Myocyte (in vitro differentiated cells): ENCODE measurements at places on chromosomes 16 and 17. TPM values are rescaled to one million over a fixed set of nuclear protein-coding genes. Genes with fewer than 3 reads are reported as not detected.

GRCh38 chr17:49312722-49313121 is 49.3 kb downstream of the ZNF652 start:
- DNase-seq, result no peak

- DNase-seq, result no peak
Observed at GRCh38 chr17:50344731-50345365, 1.1 kb upstream of the XYLT2 start.

- peak; percentile 60 for DNase-seq
Observed at GRCh38 chr16:13997933-13998332, 73.2 kb upstream of the MRTFB start.

GRCh38 chr16:57043248-57043647 is 49.1 kb upstream of the CPNE2 start:
- DNase-seq, result no peak

DNA sequence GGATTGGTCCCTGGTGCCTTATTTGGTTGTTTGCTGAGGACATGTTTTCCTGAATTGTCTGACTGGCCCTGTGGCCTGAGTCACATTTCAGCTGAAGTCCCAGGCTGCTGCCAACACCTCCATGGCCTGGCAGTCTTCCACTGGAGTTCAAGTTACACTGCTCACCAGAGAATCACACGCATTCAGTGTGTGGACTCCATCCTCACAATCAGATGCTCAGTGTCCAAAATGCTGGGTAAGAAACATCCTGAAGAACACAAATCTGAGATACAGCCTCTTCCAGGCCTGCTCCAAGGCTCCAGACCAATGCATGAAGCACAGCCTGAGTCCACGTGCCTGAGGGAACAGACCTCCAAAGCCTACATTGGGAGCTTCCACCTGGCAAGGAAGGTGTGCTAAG is 19.2 kb downstream of the CD300LB start:
- DNase-seq, result no peak

- DNase-seq, result no peak
Observed at GRCh38 chr16:27822529-27822928, 241.0 kb downstream of the GSG1L start.

GRCh38 chr17:81373536-81374160 is 21.6 kb upstream of the BAHCC1 start:
- DNase-seq, result no peak

DNA sequence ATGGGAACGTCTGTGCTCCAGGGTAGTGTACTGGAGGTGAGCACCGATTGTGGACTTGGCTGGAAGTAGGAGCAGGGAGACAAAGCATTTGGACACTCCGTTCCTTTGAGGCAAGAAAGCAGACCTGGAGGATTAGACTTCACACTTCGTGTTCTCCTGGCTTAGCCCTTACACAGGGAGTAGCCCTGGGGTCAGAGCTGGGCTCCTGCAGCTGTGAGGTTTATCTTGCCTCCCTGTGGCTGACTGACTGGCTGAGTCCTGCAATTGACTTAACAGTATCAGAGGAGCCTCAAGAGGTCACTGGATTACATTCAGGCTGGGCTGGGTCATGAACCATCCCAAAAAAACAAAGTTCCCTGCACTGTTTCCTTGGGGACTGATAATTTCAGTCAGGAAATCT is 37.1 kb downstream of the MPRIP start:
- DNase-seq, result no peak

DNA sequence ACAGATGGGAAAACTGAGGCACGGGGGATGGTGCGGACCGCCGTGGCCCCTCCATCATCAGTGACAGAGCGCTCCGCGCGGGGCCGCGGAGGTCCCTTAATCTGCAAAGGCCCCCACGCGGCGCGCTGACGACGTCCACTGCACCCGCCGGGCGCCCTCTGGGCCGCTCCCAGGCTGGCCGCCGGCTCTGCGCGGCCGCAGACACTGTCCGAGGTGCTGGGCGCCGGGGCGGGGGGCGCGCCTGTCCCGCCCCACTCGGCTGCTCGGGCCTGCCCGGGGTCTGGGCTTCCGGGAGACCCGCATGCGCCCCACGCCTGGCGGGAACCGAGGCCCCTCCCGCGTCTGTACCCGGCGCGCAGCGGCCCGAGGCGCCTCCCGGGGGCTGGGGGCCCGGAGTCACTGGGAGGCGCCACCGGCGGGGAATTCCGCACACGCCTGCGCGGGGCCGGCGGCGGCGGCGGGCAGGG is 550 bp upstream of the RNF213 start:
- peak; percentile 74 for DNase-seq

DNA sequence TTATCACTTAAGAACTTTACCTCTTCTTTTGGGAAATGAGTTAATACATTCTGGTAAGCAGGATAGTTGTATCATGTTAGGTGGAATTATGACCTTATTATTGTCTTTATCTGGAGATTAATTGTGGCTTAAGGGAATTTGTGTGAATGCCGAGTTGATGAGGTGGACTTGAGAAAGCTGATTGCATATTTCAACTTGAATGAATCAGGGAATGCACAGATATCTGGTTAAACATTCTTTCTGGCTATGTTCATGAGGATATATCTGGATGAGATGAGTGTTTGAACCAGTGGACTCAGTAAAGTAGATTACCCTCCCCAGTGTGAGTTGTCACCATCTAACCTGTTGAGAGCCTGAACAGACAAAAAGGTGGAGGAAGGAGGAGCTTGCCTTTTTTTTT is 326.1 kb upstream of the GOT2 start:
- peak; percentile 13 for DNase-seq

GRCh38 chr16:88466175-88466862 is 13.2 kb downstream of the ZFPM1 start:
- no peak for DNase-seq

DNA sequence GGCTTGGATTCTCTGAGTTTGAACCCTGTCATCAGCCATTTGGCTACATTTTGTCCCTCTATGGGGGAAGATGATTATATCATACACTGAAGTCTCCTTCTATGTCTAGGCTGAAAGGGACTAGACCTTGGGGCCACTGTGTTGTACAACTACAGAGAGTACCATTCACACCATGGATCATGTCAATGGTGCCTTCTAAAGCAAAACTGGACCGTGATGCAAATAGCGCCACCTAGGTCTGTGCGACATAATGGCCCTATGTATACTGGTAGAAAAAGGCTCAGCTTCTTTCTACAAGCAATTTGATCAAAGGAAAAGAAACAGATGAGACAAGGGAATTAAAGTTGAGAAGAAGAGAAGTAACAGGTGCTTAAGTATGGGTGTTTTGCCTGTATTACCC is 100.7 kb downstream of the LYRM1 start:
- DNase-seq, result peak; percentile 37

GRCh38 chr16:48495303-48495702 is 110.1 kb upstream of the SIAH1 start:
- no peak for DNase-seq

DNA sequence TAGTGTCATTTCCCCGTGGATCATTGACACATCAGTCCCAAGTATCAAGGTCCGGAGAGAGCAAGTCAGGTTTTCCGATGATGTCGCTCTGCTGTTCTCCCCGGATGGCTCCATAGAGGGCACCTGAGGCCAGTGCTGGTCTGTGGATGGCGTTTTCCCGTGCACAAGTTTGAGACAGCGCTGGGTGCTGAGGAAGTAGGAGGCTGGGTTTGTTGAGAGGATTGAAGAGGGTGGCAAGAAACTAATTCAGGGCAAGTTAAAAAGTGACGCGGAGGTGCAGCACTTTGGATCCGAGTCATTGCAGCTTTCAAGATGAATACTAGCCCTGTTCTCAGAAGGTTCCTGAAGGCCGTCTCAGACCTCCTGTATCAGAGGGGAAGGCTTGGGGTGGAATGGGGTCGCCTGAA is 7.7 kb downstream of the NUBP1 start:
- DNase-seq, result no peak

The VWA3A gene
- total RNA-seq, result not detected in 2 replicates

The SSTR5 gene
- total RNA-seq, result 0.29 and 1.6 TPM in 2 replicates

The CLDN7 gene
- total RNA-seq, result not detected in 2 replicates
